D721Med (cell line): ENCODE measurements at places on chromosomes 4 and X.

- DNase-seq: no peak
Observed at GRCh38 chr4:120709991-120710390, 212.5 kb downstream of the PRDM5 start.

- DNase-seq: no peak
Observed at GRCh38 chr4:140743194-140743931, 12.8 kb downstream of the TBC1D9 start.

DNA sequence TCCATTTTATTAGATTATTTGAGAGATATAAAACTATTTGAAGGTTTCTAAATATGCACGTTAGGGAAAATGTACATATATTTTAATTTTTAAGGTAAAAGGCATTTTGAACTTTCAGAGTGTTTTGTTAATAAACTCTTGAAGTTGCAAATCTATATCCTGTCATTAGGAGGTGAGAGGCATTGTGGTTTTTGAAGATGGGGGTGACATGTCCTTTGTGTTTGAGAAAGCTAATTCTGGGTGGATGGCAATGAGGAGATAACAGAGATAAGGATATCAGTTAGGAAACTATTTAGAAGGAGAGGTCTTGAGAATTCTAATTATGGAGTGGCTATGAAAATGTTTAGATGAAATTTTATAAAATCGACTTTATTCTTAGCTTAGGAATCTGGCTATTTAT is 6.1 kb downstream of the STIM2 start:
- no peak for DNase-seq

DNA sequence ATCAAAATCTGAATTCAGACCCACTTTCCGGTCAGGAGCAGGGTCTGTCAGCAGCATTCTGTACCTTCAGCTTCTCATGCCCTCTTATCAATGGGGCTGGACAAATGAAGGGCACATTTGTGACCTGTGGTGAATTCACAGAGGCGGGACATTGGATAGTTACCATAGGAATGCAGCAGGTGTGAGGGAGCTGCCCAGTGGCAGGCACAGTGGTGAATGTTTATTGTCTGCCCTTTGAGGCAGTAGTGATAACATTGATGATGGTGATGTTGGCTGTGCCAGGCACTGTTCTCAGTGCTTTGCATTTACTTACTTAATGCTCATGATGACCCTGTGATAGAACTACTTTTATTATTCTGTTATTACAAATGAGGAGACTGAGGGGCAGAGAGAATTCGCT is 101.2 kb upstream of the KIT start:
- no peak for DNase-seq

DNA sequence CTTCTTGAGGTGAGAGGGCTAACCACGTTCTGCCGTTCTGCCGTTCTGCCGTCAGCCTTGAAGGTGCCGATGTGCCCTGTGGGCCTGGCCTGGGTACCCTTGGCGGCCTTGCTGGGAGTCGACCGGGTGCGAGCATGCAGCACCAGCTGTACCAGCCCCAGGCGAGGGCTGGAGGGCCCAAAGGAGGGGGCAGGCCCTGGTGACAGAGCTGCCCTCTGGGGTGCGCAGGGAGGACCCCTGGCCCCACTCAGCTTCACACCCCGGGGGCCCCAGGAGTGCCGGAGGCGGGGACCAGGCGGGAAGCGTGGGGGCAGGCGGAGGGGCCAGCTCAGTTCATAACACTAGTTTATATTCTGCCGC is 22.1 kb downstream of the UVSSA start:
- DNase-seq: no peak

GRCh38 chr4:98939892-98940298 is 11.0 kb upstream of the EIF4E start:
- no peak for DNase-seq

GRCh38 chrX:84123585-84123984 is 64.4 kb downstream of the RPS6KA6 start:
- DNase-seq: no peak

DNA sequence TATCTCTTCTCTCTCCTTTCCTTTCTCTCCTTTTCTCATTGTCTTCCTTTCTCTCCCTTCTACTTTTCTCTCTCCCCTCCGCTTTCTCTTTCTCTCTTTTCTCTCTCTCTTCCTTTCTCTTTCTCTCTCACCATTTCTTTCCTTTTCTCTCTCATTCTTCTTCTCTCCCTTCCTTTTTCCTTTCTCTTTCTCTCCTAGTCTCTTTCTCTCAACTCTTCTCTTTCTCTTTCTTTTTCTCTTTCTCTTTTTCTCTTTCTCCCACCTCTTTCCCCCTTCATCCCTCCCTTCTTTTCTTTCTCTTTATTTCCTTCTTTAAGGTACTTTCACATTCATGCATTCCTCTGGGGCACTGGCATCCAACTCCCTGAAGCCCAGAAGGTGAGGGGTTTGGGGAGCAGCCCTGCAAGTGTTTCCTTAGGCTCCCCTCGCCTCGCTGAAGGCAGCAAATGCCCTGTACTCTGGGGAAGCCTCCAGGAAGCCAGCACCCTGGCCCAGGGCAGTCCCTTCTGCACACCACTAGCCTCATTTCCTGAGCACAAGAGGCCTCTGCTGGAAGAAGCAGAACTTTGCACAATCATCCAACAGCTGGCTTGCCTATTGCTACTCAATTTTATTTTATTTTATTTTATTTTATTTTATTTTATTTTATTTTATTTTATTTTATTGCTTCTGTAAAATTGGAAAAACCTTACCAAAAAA is 124.2 kb downstream of the NFKB1 start:
- DNase-seq: no peak

- DNase-seq: no peak
Observed at GRCh38 chr4:1260418-1261106, 11.6 kb upstream of the CTBP1 start.

DNA sequence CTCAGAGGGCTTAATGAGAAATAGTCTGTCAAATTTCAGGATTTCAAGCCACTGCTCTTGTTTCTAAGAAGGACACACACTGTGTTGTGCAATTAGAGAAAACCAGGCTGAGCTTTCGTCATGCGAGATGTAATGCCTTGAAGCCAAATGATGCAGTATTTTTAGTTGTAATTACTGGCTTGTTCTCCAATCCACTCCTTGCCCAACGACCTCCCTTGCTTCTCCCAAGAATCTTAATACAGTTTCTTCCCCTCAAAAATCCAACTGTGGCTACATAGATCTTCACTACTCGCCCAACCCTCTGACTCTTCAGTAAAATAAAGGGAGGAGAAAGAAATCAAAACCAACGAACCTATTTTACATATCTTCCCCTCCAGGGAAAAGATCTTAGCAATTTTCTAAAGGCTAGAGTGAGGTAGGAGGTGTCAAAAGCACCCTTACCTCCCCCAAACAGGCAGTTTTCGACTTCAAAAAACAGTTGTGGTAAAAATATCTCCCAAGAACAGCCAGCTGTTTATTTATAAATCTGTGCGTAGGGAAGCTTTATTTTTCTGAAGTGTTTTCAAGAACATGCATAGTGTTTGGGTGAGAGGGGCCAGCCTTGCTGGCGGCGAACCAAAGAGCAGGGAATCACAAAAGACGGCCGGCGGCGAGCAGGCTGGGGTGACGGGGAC is 68.7 kb downstream of the MGST2 start:
- no peak for DNase-seq

DNA sequence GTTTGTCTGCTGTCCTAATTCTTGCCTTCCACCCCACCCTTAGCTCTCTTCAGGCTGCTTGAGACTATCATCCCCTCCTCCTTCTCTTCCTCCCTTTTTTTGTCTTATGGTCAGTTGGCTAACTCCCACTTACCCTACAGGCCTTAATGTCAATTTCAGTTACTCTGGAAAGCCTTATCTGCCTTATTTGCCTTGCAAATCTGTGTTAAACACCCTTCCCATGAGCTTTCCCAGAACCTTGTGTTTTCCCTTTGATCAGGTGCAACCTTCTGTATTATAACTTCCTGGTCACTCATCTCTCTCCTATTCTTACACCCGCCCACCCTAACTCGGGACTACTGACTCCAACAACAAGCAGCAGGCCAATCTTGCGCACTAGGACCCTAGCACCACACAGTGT is 74.8 kb downstream of the COX18 start:
- no peak for DNase-seq

DNA sequence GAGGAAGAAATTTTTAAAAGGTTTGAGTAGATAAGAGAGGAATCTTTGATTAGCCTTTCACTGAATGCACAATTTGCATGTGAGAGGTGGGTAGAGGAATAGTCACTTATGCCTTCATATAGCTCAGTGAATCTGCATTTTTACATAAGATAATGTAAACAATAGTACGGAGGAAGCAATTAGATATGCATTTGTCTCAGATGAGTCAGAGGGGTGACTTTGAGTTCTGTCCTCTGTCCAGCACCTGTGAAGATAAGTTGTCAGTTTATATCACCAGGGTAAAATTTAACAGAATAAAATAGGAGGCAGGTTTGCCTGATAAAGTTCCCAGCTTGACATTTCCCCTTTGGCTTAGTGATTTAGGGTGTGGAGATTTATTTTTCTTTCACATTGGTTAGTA is 841.9 kb downstream of the PCDH18 start:
- DNase-seq: no peak

GRCh38 chr4:16386711-16387320 is 160.5 kb upstream of the TAPT1 start:
- no peak for DNase-seq

- no peak for DNase-seq
Observed at GRCh38 chrX:72540318-72540717, 32.3 kb downstream of the HDAC8 start.

DNA sequence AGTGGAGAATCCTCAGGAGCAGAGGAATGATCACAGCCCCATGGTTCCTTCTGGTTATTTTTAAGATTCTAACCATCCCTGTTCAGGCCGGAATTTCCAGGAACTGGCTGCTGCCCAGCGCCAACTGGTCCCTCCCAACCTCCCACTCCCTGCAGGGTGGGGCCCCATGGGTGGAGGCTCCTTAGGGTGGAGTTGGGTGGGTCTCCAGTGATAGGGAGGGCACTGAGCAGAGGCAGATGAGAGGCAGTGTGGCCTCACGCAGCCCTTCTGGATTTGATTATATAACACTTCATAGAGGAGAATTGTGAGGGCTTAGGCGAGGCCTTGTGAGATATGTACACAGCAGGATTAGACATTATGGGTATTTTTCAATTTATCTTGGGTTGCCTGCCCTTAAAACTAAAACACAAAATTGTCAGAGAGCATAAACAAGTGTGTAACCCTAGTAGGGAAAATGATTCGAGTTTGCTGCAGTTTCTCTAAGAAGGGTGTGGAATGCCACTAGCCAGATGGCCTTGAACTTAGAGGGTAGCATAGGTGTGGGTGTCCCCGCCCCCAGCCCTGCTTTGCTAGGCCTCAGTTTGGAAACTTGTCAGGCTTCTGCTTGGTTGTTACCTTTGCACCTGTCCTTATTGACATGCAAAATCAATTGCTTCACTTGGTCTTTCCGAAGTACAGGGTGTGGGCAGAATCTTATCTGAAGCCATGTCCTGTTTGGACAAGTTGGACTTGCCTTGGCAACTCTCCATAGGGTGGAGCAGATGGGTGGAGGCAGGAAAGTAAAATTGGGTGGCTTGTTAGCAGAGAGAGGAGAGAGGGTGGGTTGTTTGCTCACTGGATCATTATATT is 9.4 kb downstream of the KLF3 start:
- DNase-seq: no peak

- DNase-seq: no peak
Observed at GRCh38 chr4:174869339-174869738, 40.3 kb upstream of the GLRA3 start.

DNA sequence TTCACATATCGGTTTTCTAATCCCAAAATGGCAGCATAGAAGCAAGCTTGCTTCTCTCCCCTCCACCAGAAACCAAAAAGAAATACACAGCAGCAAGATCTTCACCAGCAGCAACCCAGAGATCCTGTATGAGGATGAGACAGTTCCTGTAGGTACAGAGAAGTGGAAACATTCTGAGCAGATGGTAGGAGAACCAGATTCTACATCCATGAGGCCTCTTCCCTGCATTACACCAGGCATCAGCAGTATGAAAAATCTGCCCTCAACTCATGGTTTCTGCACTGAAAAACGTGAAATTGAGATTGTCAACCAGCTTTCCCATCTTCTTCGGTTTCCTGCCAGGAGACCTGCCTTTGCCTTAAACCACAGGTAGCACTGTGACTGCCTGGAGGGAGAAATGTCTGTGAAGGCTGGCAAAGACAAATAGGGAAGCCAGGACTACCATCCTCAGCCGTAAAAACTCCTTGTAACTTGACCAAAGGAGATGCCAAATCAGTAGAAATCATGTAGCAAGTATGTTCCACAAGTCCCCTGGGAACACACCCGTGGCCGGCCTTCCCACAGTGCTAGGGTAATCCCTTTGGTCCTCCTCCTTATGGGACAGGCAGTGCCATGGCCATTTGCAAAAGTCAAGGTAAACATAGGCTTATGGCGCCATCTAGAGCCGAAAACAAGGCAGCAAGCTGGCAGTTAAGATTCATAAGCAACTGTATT is 24.0 kb upstream of the MTHFD2L start:
- DNase-seq: no peak

- no peak for DNase-seq
Observed at GRCh38 chr4:139606579-139607501, 50.8 kb upstream of the SETD7 start.

- DNase-seq: no peak
Observed at GRCh38 chrX:110614596-110614995, 181.0 kb downstream of the CHRDL1 start.

GRCh38 chr4:1326751-1327525 is 20.1 kb upstream of the UVSSA start:
- DNase-seq: no peak

GRCh38 chr4:187073820-187074219 is 350.2 kb upstream of the FAT1 start:
- DNase-seq: no peak

GRCh38 chr4:140170299-140170698 is 16.3 kb upstream of the MAML3 start:
- DNase-seq: no peak

DNA sequence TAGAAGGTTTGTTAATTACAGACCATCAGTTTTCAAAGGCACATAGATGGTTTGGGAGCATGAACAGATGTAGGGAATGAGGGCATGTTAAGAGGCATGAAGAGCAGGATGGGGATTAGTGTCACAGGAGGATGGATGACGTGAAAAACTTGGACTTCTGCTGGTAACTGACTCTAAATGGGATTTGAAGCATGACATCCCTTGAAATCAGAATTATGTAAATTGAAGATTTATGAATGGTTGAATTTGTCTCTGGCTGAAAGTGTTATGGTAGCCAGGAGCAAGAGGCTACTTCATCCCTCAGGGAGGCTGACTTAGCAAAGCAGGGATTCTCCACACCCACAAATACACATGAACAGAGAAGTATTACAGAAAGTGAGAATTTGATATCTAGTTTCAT is 454.6 kb downstream of the MAGEB5 start:
- DNase-seq: no peak

DNA sequence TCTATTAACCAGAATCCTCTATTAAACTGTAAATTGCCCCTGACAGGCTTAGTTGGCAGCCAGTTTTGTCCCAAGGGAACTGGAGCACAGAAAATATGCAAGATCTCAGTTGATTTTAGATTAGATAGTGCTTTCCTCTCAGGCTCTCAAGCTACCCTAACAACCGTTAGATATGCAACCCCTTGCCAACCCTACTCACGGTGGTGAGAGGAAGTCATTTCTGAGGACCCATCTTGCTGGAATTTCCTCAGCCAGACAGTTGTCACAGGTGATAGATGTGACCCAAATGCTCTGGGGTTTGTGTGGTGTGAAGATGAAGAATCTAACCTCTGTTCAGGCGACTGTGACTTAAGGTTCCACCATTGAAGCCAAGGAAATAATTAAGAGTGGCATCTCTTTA is 447.1 kb downstream of the MID1IP1 start:
- DNase-seq: no peak
